ENCODE measurements at places on chromosomes 3 and 15.

- DNase-seq = no peak
These were observed 317.3 kb upstream of the ARPP21 start for GRCh38 chr3:35322070-35322469.

- peak; percentile 57 for DNase-seq
These were observed 73.2 kb upstream of the SNRPA1 start for GRCh38 chr15:101368086-101368780.

DNA sequence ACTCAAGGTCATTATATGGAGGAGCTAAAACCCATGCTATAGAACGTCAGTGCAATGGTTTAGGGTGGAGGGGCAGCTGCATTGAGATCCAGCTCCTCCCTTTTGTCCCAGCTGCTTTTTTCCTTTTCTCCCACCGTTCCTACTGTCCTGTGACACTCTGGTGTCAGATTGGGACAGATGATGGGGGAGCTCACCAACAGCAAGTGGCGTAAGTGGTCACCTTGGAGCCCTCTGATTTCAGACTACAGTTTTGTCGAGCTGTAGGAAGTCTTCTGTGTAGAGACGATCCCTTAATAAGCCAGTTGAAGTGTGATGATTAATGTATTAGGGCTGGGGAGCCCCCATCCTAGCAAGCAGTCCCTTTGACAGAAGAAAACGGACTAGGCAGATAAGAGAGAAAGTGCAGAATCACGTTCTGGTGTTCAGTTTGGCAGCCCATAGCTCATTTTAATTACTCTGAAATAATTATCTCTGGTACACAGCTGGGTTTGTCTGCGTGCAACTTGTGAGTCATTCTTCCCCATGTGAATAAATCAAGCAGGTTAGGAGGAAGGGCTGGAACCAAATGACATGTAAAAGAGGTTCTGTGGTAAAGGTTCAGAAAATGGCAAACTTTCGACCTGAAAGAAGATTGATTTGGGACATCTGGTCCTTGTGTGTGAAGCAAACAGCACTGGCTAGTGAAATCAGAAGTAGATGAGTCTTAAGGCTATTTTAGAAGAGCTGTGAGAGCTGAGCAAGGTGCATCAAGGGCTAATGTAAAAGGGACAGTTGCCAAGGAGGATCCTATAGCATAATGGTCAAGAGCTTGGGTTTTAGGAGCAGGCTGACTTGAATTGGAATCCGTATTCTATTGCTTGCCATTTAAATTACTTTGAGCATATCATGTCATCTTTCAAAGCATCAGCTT is 241.4 kb downstream of the EDEM1 start:
- no peak for DNase-seq

DNA sequence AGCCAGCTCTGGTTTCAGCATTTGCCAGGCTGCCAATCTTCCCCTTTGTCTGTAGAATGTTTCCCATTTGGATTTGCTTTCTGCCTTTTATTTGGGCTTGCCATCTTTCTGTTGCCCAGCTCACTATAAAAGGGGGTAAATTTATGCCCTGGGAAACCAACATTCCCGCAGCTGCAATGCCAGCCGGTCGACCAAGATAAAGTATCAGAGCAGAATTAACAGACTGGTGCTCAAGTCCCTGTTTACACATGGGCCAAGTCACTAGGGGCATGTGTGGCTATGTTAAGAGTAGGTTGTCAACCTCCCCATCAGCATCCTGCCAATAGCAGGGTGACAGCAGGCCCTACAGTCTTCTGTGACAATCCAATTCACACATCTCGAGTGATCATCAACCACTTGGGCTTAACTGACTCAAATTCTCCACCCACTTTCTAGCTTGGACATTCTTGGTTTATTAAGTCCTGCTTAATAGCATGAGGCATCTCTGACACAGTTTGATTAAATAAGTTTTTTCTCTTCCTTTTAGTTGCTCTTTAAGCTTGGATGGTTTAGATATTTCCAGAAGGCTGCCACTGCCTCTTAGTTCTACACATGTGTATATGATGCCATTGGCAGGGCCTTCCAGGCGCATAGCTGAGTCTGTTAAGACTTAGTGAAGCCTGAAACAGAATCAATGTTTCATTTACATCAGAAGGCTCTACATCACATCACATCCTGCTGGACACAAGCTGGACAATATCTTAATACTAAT is 24.1 kb upstream of the VEPH1 start:
- DNase-seq = no peak

- no peak for DNase-seq
These were observed 29.6 kb downstream of the FAN1 start for GRCh38 chr15:30933293-30933692.

DNA sequence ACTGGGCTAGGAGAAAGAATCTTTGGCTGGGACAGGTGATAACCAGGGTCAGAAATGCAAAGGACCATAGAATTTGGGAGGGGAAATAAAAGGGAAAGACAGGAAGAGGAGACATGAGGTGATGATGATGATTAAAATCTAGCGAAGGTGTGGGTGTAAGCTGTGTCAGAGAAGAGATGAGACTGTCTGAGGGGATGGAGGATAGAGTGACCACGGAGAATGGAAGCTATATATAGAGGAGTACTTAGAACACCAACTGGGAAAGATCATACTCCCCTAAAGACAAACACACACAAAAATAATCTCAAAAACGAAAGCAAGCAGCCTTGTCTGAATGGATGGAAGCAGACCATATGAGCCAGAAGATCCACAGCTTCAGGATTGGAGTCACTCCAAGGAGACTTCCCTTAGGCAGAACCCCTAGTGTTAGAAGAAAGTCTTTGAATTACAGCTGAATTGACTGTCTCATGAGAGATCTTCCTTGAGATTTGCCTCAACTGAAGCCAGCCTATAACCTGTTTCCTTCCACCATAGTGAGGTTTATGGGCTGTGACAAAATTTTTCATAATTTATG is 115.2 kb upstream of the DAZL start:
- DNase-seq = no peak

- DNase-seq = no peak
These were observed 15.9 kb upstream of the SKOR1 start for GRCh38 chr15:67809441-67809840.

DNA sequence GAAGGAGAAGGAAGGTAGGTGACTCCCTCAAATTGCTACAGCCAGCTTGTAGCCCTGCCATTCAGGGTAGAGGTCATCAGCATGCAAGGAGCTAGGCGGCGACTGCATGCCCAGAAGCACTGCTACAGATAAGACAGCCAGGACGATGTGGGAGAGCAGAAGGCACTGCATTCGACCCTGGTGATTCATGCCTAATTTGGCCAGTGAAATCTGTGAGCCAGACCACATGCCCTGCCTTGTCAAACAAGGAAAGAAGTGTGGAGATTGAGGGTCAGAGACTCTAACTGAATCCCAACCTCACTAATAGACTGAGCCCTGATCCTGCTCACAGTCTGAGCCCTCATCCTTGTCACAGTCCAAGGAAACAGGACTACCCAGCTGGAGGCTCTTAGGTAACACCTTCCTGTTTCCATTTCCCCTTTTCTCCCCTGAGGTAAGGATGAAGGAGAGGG is 86.6 kb downstream of the LINGO1 start:
- no peak for DNase-seq

DNA sequence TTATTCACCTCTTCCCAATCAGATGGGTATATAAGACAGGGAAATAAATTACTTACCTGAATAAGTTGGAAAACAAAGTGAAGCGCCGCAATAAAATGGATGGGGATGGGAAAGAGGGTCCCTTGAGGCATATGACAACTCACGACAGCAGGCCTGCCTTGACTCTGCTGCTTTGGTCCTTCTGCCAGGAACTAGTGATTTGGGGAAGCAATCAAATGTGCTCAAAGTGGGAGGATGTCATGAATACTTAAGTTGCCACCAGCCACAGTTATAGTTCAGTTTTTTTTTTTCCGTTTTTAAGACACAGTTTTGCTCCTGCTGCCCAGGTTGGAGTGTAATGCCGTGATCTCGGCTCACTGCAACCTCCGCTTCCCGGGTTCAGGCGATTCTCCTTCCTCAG is 4.6 kb downstream of the PARL start:
- no peak for DNase-seq

DNA sequence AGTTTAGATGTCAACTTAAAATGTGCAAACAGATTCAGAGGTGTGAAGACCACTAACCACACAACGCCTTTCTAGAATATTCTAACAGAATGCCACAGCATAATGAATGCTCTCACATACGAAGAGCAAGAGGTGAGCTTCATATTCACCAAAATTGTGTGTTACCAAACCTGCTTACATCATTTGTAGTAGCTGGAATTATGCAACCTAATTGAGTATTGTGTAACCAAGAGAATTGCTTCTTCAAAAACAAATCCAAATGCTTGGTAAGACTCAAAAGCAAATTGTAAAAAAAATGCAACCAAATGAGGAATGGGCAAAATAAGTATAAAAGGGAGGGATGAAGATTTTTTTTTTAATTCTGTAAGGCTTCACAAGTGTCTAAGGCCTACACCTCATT is 160.7 kb downstream of the TAFA4 start:
- DNase-seq = no peak

GRCh38 chr3:172591876-172592771 is 68.9 kb upstream of the TNFSF10 start:
- no peak for DNase-seq

DNA sequence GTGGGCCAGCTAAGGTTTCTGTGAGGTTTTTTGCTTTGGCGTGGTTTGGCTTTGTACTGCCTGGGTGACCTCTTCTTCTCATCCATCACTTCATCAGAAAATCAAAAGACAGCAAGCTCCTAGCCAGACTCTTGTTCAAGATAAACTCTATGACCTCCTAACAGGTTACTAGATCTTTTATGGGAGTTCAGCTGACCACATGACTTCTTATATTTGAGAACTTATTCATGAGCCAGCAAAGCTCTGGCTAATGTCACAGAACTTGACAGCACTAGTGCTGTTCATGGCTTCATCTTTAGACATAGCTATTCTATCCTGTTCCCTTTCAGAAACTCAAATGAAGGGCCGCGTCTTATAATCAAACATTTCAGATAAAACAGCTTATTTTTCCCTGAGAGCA is 527.1 kb upstream of the GOLIM4 start:
- DNase-seq = no peak

DNA sequence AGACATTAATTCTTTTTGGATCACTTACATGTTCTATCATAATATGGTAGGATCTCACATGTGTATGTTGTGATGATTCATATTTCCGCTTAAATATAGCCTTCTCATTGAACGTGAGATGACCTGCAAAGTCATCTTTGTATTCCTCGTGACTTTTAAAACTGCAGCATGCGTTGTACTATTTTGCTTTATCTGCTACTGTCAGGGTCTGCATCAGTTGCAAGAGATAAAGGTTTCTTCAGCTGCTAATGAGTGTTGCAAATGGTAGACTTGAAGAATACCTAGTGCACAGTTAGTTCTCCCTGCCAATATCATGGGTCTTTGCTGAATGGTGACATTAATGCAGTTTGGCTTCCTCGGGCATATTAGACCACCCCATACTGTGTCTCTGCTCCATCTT is 31.8 kb downstream of the REC114 start:
- DNase-seq = no peak

- DNase-seq = no peak
These were observed 26.7 kb downstream of the C3orf20 start for GRCh38 chr3:14701676-14702075.
